ENCODE measurements at places on chromosomes 5 and 9.
A peak's percentile ranks its signal among the peaks of the same experiment; 100 is the strongest.

GRCh38 chr9:92931606-92932005 lies 15.7 kb upstream of the FGD3 start:
- DNase-seq: no peak

GRCh38 chr5:53601570-53601969 lies 41.1 kb downstream of the NDUFS4 start:
- no peak for DNase-seq

GRCh38 chr5:149840226-149840825 lies 104.3 kb downstream of the PDE6A start:
- DNase-seq: no peak

DNA sequence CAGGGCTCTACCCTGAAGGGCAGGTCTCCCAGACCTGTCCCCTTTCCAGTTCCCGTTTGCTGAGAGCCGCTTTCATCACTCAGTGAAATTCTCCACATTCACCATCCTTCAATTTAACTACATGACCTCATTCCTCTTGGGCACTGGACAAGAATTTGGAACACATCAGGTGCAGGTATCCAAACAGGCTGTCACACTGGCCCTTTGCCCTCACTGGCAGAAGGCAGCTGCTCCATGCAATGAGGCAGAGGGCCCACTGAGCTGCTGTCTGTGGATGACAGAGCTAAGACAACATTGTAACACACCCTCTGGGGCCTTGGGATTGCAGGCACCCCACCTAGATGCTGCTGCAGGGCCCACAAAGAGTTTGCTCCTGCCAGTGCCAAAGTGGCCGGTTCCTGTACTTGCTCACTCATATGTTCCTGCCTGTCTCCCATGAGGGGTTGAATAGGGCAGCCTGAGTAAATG lies 55.1 kb downstream of the ACTL7B start:
- DNase-seq: no peak

GRCh38 chr5:157540124-157540523 lies 35.5 kb downstream of the ADAM19 start:
- no peak for DNase-seq

DNA sequence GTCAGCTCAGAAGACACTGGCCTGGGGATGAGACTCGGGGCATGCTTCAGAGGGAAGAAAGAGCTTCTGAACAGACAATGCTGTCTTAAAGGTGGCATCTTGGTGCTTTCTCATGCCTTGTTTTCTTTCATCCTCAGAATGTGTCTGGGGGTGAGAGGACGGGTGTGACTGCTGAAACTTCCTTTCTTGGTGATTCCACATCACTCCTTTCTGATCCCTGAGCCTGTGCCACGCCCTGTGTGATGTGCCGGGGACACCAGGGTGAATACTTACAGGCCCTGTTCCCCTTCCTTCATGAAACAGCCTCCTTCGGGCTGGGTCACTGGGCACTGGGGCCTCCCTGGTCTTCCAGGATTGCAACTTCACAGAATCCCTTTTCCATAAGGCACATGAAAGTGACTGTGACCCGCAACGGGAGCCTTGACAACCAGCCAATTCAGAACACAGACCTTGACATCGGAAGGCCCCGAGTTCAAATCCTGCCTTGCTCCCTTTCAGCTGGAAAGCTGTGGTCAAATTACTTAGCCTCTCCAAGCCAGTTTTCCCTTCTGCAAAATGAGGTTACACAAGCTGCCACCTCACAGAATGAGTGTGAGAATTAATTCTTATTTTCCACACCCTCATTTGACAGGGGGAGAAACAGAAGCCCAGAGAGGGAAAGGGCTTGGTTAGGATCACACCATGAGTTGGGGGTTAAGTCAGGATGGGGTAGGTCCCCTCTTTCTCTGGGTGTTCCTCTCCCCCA lies 44.1 kb upstream of the IL17B start:
- no peak for DNase-seq

DNA sequence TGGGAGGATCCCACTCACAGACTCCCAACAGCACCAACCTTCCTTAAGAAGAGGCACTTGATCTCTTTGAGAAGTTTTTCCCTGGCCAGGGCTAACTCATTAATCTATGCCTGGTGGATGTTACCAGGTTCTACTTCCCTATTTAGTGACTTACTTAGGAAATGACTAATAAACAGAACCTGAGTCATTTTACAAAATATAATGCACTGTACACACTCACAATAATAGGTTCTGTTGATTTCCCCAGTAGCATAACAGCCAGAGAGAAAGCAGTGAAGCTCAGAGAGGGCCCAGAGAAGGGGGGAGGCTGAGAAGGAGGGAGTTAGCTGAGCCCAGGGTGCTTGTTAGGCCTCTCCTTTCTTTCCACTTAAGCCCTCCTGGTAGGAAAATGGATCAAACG lies 27.1 kb downstream of the FRMD3 start:
- peak; percentile 9 for DNase-seq

DNA sequence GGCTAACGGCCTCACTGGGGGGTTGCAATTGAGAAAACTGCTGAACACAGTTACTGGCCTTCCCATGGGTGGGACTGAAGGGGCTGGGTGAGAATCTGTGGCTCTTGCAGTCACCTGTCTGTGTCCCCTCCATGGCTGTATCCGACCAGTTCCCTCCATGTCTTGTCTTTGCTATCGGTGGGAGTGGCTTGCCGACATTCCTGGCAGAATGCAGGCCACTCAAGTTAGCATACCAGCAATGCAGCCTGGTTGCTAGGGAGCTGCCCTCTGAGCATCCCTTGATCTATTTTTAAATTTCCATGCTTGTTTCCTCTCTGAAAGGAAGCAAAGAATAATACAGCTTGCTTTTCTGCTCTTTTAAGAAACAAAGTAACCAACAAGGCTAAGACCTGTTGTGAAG lies 1509.7 kb upstream of the WWC1 start:
- no peak for DNase-seq

DNA sequence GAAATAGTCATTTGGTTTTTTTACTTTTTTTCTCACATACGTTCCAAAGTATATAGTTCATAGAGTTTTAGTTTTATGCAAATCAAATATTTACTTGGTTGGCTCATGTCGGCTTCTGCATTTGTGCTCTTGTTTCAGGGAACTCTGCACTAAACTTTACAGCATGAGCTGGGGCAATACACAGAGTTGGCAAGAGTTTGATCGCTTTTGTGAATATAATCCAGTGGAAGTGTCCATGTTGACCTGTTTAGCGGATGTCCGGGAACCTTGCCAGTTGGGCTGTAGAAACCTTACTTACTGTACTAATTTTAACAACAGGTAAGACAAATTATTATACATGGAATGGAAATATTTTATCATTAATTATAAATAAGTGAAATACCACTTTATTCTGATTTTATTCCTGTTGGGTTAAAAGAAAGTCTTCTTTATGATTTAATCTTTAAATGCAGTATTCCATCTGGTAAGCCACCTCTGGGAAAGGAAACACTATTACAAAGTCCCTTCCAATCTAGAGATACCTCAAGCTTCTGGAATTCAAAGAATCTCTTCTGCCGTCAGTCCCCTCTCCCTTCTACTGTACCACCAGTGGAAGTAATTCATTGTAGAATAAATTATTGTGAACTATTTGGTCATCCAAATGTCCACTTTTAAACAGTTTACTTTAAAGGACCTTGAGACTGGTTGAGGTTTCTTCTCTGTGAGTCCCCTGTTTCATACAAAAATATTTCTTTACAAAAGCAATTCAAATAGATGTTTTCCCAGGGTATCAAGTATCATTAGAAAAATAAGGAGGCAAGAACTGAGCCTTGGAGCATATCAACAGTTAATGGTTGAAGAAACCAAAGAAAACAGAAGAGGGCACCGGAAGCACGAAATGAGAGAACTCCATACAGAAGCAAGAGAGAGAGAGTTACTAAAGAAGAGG lies 45.2 kb upstream of the GLIPR2 start:
- peak; percentile 74 for DNase-seq

DNA sequence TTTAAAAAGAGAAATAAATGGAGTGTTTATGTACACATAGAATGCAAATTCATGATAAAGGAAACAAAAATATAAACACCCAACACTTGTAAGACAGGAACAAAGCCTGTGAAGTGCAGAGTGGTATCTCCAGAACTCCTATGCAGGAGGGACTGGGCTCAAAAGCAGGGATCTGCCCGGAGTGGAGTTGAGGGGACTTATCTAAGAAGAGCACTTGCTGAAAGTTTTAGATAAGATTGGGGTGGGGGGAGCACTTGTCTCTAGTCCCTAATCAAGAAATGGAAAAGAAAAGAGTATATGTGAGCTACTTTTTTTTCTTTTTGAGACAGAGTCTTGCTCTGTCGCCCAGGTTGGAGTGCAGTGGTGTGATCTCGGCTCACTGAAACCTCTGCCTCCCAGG lies 840.4 kb downstream of the MAT2B start:
- DNase-seq: no peak

DNA sequence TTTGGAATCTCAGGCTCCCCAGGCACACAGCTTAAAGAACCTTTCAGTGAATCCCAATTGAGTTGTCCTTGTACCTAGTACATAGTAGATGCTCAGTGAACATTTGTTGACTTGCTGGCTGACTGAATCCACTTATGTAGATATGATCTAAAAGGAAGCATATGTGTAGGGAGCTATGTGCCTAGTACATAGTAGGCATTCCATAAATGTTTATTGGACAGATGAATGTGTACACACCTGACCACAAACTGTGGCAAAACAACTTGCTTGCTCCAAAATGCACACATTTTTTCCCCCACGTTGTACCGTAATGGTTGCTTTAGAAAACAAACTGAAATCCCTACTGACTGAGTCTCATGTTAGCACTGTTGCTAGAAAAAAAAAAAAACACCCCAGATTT lies 80.2 kb upstream of the IL12B start:
- DNase-seq: no peak

DNA sequence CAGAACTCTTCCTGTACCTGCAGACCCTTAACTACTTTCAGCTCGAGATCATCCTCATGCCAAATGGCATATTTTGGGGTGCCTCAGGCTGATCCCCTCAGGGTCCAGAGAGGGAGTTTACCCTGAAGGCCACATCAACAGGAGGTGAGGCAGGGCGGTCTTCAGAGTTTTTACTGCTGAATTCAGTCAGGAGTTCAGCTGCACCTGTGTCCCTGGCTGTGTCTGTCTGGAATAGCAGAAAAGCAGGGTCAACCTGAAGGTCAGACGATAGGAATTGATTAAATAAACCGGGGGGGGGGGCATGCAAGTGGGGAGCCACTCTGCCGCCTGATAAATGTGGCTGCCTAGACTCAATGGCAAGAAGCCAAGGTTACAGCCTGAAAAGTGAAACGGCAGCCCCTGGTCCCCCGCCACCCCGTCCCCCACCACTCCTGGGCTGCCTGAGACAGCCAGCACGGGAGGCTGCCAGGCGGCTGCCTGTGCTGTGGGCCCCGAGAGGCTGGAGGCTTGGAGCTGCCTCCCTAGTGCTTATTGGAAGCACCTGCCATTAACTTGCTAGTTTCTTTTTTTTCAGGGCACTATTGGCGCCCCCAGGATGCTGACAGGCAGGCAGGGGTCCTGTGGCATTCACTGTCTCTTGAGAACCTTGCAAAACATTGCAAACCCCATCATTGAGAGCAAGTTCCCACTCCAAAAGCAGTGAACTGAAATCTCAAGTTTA lies 182.7 kb upstream of the PPP1R26 start:
- DNase-seq: no peak

- DNase-seq: peak; percentile 52
Observed at GRCh38 chr5:134138416-134139376, 24.2 kb downstream of the TCF7 start.

GRCh38 chr9:93594041-93594756 lies 17.8 kb downstream of the PHF2 start:
- no peak for DNase-seq

DNA sequence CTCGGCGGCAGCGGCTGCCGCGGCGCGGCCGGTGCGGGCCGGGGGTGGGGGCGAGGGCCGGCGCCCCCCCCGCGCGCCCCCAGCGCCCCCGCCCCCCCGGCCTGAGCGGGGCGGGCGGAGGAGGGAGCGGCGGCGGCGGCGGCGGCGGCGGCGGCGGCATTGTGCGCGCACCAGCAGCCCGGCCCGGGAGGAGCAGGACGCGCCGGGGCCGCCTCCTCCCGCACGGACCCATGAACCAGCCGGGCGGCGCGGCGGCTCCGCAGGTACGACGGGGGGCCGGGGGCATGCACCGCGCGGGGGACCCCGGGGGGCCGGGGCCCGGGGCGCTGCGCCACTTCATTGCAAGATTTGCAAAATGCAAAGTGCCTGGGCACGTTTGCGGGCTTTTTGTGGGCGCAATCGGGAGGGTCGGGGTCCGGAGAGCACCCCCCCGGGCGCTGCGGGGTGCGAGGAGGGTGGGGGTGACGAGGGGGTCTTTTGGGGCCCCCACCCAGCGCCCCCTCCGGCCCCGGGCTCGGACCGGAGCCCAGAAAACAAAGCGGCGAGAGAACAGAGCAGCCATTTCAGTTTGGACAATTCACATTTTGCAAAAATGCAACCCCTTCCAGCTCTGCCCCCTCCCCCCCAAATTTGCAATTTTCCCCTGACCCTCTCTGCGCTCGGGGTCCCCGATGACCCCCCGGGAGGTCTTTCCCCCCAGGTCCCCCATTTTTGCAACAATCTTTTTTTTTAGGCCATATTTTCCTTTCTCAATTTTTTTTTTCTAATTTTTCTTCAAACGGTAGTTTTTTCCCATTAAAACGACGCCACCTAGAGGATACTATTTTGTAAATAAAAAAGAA lies at the start of gene ZNF618:
ZNF618 (plus strand) TSS at position 159 of the 842 bp plus-strand sequence; CDS start at position 231, 72 bp downstream.
- no peak for DNase-seq

DNA sequence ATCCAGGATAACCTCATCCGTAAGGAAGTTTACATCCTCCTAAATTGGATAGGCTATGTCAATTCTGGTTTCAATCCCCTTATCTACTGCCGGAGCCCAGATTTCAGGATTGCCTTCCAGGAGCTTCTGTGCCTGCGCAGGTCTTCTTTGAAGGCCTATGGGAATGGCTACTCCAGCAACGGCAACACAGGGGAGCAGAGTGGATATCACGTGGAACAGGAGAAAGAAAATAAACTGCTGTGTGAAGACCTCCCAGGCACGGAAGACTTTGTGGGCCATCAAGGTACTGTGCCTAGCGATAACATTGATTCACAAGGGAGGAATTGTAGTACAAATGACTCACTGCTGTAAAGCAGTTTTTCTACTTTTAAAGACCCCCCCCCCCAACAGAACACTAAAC lies 1.3 kb downstream of the ADRB2 start:
- no peak for DNase-seq

GRCh38 chr9:137619240-137620047 lies 639 bp downstream of the EHMT1 start:
- no peak for DNase-seq

DNA sequence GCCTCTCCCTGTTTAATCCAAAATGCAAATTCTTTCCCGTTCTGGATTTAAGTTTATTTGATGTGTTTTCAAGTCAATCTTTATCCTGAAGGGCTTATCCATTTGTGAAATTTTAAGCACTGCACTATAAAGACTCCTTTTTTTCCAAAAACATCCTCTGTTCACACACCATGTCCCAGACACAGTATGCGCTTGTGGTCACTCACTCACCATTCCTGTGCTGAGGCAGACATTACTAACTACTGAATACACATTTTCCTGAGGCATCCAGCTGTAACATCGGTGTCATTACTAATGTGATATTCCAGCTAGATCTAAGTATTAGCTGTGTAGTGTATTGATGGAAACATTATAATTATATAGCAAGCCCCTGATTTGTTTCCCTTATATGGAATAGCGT lies 298.4 kb downstream of the KCTD16 start:
- peak; percentile 89 for DNase-seq

- DNase-seq: no peak
Observed at GRCh38 chr9:121638399-121638798, 13.0 kb upstream of the DAB2IP start.

- no peak for DNase-seq
Observed at GRCh38 chr5:34751807-34752736, 86.9 kb upstream of the TTC23L start.

GRCh38 chr5:176995896-176996767 lies 10.4 kb downstream of the UIMC1 start:
- no peak for DNase-seq

Measured in RCC 7860 (cell line).